ENCODE measurements at places on chromosomes 7 and 10.
A peak's percentile ranks its signal among the peaks of the same experiment; 100 is the strongest.

GRCh38 chr10:88041243-88042159 lies 178.1 kb downstream of the PTEN start:
- no peak for DNase-seq

- no peak for DNase-seq
Observed at GRCh38 chr10:74107391-74107790, 43.2 kb downstream of the AP3M1 start.

- peak; percentile 43 for DNase-seq
Observed at GRCh38 chr7:100799037-100799896, 28.1 kb downstream of the EPHB4 start.

DNA sequence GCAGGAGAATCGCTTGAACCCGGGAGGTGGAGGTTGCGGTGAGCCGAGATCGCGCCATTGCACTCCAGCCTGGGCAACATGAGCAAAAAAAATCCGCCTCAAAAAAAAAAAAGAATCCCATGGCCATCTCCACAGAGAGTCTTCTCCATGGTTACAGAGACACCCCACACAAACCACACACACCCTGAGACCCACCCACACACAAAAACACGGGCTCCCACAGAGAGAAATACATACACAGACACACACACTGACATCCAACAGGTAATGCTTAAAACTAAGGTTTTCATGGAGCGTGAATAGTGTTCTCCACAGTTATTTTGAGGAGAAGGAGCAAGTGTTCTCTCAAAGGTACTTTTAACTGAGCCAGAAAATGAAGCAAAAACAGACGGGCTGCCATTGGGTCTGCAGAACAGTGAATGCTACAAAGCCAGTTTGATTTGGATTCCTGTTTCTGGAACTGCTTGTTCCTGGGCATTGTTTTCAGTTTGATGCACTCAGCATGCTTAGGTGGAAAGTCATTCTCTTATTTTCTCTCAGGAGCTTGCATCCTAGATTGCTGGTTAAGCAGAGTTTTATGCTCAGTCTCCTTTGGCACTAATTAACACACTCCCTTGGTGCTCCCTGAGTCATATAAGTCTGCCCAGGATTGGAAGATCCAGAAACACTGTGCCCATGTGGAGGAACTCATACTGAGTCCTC lies 15.4 kb downstream of the AHCYL2 start:
- no peak for DNase-seq

GRCh38 chr7:137074391-137075030 lies 206.1 kb downstream of the CHRM2 start:
- DNase-seq: no peak

- DNase-seq: no peak
Observed at GRCh38 chr10:113891476-113891875, 37.0 kb downstream of the NHLRC2 start.
